Activated naive CD4-positive, alpha-beta T cell treated with Interleukin-2 at 50 U/mL for 16 hours (primary cell): ENCODE measurements at places on chromosomes 13 and 19.
A peak's percentile ranks its signal among the peaks of the same experiment; 100 is the strongest.

DNA sequence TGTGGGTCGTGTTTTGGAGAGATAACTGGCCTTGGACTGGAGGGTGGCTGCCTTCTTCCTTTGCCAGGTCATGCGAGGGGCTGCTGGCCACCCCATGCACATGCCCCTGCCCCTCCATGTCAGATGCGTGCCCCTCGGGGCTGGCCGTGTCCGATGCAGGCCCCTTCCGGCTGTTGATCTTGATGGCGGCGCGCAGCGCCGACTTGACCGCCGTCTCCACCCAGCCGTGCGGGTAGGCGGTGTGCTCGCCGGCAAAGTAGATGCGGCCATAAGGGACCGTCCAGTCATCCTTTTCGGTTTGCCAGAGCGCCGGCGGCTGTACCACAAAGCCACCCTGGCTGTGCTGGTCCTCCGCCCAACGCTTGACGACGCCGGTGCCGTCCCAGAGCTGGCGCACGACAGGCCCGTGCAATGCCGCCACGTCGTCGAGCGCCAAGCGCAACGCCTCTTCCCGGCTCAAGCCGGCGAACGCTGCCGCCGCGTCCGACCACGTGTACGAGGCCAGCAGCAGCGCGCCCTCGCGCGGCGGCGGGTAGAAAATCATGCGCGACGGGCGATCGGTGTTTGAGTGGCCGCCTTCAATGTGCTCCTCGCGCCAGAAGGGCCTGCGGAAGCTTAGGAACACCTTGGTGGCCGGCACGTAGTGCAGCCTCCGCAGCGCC, 6.9 kb downstream of the IL4I1 start:
- DNase-seq = peak; percentile 77

GRCh38 chr13:51894239-51894638, 32.5 kb downstream of the CCDC70 start:
- DNase-seq = no peak

GRCh38 chr19:41222240-41222639, 3.2 kb downstream of the AXL start:
- DNase-seq = no peak

DNA sequence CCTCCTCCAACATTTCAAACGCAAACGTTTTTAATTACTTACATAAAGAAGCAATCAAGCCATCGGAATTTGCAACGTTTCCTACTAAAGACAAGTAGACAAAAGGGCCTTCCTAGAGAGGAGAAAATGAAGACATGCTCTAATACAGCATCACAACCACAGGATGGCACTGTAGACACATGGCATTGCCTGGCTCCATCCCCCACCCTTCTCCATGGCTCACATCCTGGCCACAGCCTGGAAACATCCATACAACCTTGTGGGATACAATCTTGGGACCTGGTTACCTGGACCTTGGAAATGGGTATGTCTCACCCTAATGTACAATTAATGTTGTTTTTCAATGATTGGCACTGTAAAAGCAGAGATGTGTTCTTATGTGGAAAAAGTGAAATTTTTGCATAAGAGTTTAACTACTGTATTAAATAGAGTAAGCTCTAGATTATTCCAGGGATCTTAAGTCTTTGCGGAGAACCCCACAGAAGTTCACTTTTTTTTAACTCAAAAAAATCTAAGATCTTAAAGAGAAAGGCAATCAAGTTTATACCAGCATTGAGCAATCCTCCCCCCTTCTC, 21.5 kb downstream of the EBPL start:
- DNase-seq = peak; percentile 16

- DNase-seq = no peak
Measured at GRCh38 chr19:38483016-38483630, 49.6 kb downstream of the RYR1 start.

- no peak for DNase-seq
Measured at GRCh38 chr13:61500176-61500575, 84.5 kb upstream of the PCDH20 start.

DNA sequence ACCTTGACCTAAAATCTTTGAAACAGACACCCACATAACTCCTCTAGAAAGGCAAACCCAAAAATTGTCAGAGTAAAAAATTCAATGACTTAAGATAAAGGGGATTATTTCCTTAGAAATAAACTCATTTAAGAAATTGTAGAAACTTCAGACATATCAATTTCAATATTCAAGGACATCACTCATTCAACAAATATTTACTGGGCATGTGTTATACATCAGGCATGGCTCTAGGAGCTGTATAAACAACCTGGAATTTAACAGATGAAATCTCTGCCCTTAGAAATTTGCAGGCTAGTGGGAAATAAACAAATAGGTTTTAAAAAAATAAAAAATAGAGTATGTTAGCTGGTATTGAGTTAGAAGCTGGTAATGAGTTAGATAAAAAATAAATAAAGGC, 84.0 kb upstream of the LSM14A start:
- no peak for DNase-seq

DNA sequence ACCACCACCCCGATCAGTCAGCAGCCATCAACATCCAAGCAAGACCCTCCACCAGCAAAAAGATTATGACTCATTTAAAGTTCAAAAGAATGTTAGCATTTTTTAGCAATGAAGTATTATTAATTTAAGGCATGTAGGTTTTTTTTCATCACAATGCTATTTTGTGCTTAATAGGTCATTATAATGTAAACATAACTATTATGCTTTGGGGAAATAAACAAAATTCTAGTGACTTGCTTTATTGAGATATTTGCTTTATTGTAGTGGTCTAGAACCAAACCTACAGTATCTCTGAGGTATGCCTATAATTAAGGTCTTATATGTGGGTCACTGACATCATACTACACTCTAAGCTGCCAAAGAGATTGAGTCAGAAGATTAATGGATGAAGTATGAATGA, 20.0 kb downstream of the KLF12 start:
- DNase-seq = no peak

GRCh38 chr13:46598140-46598819, 45.3 kb downstream of the LRCH1 start:
- no peak for DNase-seq

- DNase-seq = no peak
Measured at GRCh38 chr13:99265821-99266426, 7.7 kb upstream of the GPR18 start.

DNA sequence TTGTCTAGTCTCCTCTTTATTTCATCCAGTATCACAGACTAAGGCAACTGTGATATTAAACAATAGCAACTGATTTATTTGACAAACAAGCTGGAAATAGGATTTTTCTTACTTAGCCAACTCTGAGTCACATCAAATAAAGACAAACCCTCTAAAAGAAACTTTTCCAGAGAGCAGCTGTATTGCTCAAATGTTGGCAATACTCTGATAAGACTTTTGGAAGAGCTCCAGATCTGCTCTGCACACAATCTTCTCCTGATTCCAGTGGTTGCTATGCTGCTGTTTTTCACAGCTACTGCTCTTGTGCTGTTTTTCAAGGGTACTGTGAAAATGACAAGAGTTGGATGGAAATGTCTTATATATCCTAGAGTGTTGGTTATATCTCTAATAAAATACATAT, 1479.2 kb downstream of the SLITRK5 start:
- no peak for DNase-seq

DNA sequence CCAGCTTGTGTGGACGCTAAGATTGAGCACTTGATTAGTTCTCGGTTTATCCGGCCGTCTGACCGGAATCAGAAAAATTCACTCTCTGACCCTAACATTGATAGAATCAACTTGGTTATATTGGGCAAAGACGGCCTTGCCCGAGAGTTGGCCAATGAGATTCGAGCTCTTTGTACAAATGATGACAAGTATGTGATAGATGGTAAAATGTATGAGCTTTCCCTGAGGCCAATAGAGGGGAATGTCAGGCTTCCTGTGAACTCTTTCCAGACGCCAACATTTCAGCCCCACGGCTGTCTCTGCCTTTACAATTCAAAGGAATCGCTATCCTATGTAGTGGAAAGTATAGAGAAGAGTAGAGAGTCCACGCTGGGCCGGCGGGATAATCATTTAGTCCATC, 59.6 kb downstream of the ARHGAP35 start:
- no peak for DNase-seq

- no peak for DNase-seq
Measured at GRCh38 chr13:56864451-56864850, 276.3 kb upstream of the PRR20A start.

DNA sequence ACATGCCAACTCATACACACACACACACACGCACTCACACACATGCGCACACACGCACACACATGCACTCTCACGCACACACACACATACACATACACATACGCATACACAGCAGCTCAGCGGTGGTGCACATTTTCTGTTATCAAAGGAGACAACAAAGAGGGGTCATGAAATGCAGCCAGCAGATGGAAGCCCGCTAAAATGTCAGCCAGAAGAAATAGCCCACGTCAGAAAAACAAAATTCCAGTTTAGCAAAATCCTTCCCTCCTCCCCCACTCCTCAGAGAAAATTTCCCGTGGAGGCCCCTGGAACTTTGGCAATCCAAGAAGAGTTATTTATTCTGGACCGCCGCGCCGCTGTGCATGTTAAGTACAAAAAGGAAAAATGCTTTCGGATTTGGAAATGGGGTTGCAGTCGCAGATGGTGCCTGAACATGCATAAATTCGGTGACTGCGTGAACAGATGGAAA, 114.6 kb upstream of the VSTM2B start:
- no peak for DNase-seq

DNA sequence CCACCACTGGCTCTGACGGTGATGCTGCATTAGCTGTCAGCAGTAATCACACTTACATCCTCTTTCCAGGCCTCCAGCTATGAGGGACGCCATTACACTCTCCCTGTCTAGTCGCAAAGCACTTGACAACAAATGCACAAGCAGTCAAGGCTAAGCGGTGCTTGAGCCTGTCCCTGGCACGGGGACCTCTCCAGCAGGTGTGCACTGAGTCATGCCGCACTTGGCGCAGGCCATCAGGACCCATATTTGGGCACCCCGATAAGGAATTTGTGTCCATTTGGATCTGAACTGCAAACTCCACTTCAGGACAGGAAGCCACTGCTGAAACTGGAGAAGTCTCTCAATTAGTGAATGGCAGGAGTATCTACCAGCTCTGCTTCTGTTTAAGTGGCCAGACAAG, 301.9 kb upstream of the OBI1 start:
- no peak for DNase-seq

DNA sequence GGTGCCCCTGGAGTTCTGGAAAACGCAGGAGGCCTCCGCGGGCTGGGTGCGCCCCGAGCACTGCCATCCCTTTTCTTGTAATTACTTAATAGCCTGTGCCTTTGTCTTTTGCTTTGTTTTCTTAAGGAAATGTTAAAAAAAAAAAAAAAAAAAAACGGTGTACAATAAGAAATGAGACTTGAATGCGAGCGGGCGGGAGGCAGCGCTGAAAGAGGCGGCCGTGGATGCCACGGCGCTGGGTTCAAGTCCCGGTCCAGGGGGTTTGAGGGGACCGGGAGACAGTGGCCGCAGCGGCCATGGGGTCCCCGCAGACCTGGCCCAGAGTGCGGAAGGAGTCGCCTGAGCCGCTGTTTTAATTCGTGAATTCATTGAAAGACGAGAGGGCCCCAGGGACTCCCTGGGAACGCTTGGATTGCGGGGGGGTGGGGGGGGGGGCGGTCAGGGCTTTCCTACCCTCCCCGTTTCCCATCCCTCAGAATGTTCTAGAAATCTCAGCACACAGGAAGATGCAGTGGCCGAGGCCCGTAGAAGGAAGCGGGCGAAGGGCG, 349.2 kb upstream of the ARGLU1 start:
- no peak for DNase-seq

- DNase-seq = peak; percentile 70
Measured at GRCh38 chr13:23377983-23378632, 55.4 kb downstream of the SACS start.

GRCh38 chr19:4414144-4414799, 11.8 kb downstream of the CHAF1A start:
- DNase-seq = no peak

- DNase-seq = no peak
Measured at GRCh38 chr13:30466841-30467252, 1.1 kb upstream of the HMGB1 start.

- no peak for DNase-seq
Measured at GRCh38 chr19:31314849-31315629, 34.2 kb downstream of the TSHZ3 start.

GRCh38 chr19:17686592-17687024, 1.5 kb downstream of the UNC13A start:
- no peak for DNase-seq

DNA sequence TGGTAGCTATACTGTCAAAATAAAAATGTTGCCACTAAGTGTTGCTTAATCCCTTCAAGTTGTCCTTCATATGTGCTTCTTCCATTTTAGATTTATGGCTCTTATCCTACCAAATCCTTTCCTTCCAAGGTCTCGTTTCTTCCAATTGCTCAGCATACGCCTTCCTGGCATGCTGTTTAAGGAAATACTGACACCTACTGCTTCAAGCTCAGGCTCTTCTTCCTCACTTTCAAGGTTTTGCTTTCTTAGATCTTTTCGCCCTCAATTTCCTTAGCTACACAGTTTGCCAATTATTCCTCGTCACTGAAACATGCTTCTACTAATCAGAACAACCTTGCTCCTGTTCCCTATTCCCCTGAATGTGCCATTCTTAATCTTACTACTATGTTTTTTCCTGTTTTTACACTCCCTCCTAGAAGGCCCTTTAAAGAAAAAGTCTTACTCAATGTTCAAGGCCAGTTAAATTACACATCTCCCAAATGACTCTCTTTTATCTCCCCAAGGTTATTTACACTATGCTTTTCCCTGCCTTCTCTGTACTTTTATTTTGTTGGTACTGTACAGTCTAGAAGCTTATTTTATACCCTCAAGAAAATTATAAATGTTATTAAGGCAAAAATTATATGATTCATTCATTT, 343.1 kb downstream of the MZT1 start:
- DNase-seq = no peak

GRCh38 chr13:65936249-65936648, 1293.9 kb downstream of the PCDH9 start:
- no peak for DNase-seq

- no peak for DNase-seq
Measured at GRCh38 chr13:79646880-79647279, 165.9 kb downstream of the NDFIP2 start.

- DNase-seq = no peak
Measured at GRCh38 chr19:7224995-7225394, 69.2 kb downstream of the INSR start.

GRCh38 chr13:84606616-84607015, 724.3 kb upstream of the SLITRK1 start:
- DNase-seq = no peak

GRCh38 chr19:51687791-51688670, 5.1 kb upstream of the SPACA6 start:
- no peak for DNase-seq

- DNase-seq = no peak
Measured at GRCh38 chr13:113897161-113897560, 33.3 kb upstream of the GAS6 start.

- no peak for DNase-seq
Measured at GRCh38 chr19:3585301-3586126, at the start of gene GIPC3. GIPC3 (plus strand) TSS chr19:3585478; CDS start chr19:3585598, 120 bp downstream.

GRCh38 chr13:19156013-19156825, 25.4 kb downstream of the TUBA3C start:
- DNase-seq = no peak

GRCh38 chr13:59766236-59766635, 397.5 kb downstream of the DIAPH3 start:
- DNase-seq = no peak

- peak; percentile 92 for DNase-seq
Measured at GRCh38 chr13:113208421-113209335, at the start of gene PCID2. PCID2 (minus strand) TSS chr13:113208669; CDS start chr13:113208634, 35 bp downstream.

- no peak for DNase-seq
Measured at GRCh38 chr13:38636761-38637160, 50.1 kb upstream of the FREM2 start.
